ENCODE measurements at places on chromosomes 12 and 14.
A peak's percentile ranks its signal among the peaks of the same experiment; 100 is the strongest.

GRCh38 chr12:21434699-21435098 lies 2.8 kb upstream of the PYROXD1 start:
- DNase-seq, result no peak

DNA sequence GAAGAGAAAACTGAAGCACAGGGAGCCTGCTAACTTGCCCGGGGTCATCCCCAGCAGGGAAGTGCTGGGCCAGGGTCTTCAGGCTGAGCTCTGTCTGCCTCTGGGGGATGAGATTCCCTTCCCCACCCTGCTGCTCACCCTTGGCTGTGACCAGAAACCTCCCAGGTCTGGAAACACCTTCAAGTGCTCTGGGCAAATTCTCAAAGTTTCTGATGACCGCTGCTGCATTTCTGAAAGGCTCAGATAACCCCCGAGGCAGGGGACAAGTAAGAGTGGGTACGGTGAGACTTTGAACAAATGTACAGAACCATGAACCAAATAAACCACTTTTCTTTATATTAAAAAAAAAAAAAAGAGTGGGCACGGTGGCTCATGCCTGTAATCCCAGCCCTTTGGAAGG lies 41.3 kb downstream of the LTBP2 start:
- DNase-seq, result no peak

DNA sequence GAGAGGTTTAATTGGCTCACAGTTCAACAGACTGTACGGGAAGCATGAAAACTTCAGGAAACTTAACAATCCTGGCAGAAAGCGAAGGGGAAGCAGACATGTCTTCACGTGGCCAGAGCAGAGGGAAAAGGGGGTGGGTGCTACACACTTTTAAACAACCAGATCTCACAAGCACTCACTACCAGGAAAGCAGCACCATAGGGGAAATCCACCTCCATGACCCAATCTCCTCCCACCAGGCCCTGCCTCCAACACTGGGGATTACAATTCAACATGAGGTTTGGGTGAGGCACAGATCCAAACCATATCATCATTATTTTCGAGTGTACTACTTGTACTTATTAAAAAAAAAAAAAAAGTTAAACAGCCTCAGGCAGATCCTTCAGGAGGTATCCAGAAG lies 29.9 kb downstream of the RXYLT1 start:
- DNase-seq, result no peak

DNA sequence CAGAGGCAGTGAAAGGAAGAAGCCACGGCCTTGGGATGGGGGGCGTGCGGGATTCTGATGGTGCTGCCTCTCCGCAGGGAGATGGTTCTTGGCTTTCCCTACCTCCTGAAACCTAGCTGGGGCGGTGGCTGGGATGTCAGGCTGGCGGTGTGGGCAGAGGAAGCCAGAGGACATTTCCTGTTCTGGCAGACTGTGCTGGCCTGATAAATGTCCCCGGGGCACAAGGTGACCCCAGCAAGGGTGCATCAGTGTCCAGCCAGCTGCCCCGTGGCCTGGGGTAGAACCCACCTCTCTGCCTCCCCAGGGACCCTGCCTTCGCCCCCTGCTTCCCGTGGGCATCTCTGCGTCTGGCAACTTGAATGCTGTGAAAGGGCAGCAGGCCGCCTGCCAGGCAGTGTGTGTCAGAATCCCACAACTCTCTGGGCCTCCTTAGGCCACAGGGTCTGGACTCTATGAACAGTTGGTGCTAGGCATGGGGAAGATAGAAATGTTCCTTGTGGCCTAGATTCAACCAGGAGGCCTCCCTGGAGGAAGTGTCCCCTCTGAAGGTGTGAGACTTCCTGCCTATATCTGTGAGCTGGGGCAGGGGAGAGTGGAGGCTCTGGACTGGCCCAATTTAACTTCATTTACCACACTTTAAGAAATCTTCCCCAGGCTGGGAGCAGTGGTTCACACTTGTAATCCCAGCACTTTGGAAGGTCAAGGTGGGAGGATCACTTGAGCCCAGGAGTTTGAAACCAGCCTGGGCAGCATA lies 4.9 kb downstream of the SH2B3 start:
- no peak for DNase-seq

- DNase-seq, result peak; percentile 94
These were observed at the start of gene PAWR for GRCh38 chr12:79690638-79691510. Gene PAWR (minus strand): TSS chr12:79690964. CDS start chr12:79690244, 720 bp downstream.

DNA sequence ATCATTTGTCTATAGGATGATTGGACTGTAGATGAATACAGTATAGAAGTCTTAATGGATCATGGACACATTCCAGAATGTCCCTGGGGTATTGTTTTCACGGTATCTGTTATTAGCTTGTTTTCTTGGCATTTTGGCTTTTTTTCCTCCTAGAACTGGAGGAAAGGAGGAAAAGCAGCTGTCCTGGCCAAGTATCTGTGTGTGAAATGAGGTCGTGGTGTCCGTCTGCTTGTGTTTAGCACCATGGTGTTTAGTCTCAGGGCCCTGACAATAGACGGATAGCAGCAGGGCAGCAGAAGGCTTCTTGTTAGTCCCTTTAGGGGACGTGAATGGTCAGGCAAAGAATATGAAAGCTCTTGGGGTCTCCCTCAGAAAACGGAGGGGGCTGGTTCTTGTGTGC lies 21.2 kb downstream of the FGF6 start:
- DNase-seq, result no peak

DNA sequence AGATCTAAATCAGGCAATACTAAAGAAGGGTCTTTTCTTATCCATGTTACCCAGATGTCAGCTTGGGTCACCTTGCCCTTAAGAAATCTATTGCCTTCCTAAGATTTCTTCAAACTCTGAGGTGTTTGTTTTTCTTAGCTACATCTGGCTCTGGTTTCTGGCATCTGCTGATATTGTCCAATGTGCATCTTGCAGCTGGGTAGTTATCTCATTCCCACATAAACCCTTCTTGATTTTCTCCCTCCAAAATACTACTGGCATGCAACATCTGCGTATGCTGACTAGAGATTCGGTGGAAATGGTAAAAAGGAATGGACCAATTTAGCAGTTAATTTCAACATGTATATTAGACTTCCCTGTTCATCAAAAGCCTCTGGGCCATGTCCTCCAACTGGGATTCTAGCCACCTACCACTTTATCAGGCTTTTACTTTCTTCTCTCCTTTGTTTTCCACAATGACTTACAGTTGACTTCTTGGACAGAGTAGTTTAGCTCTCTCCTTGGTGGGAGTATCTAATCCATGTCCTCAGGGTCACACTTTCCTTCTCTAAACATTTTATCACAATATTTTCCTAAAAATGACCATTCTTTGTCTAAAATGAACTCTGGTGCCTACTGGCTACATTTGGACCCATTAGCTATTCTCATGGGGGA lies 324.8 kb upstream of the FAR2 start:
- no peak for DNase-seq

- no peak for DNase-seq
These were observed 28.1 kb downstream of the EVL start for GRCh38 chr14:100093319-100093718.

DNA sequence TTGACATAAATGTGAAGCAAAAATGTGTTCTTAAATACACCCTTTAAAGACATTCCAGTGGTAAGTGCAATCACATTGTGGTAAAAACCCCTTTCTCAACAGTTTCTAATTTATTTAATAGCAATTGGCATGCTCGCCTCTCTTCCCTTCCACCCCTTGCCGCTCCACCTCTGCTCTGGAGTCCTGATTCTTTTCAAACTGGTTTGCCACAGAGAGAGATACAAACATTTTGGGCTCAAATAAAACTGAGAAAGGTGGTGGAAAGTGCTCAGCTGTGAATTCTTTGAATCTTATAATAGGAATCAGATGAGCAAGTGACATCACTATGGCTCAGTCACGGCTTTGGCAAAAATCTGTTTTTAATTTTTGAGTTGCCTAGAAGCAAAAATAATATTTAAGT lies 993.9 kb downstream of the GALC start:
- DNase-seq, result no peak

DNA sequence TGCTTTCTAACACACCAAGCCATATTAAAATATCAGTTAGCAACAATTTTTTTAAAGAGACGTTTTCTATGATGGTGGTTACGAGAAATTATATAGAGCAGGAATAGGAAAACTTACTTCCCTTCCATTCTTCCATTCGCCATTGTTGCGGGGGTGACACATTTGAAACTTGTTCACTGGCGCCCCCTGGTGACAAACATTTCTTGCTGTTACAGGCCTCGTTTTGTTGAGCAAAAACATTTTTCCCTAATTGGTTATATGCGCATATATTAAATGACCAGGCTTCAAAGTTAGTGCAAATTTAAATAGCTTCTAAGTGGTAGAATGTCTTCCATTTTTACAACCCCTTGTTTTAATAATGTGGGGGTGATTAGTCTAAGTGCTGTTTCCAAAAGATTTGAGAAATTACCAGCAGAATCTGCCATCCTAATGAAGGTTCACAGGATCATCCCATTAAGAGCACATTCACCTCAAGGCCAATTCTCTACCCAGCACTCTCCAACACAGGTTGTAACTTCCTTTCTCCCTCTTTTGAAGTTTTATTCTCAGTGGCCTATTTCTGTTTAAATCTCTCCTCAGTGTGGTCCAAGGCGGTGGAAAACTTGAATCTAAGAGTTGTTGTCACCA lies 1124.7 kb downstream of the FLRT2 start:
- DNase-seq, result no peak
